ENCODE measurements at places on chromosomes 2 and 18.

DNA sequence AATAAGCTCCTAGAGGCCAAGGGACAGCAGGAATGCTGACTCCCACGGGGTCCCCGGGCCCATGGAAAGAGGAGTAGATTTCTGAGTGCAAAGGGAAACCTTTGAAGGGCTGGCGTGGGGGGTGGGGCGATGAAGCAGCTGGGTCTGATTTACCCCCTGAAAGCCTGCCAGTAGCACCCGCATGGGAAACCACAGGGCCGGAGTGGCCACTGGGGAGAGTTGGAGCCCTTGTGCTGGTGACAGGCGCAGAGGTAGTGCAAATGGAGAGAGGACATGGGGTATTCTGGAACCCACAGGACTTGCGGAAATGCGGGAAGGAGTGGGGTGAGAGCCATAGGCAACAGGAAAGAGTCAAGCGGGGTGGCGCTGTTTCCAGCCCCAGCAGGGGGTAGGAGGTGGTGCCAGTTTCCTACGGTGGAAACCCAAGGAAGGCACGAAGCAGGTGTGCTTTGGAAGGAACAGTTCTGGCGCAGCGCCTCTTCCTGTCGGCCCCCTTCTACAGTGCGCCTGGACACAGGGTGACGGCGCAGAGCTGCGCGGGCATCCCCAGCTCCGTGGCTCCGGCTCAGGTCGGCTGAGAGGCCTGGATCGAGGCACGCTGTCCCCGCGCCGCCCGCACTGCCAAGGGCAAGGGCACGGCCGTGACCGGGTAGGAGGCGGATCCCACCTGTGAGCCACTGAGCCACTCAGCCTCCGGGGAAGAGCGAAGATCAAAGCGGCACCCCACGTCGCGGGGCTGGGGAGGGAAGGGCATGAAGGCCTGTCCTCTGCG, 149.0 kb upstream of the GLI2 start:
- no peak for DNase-seq

GRCh38 chr2:47236503-47237215, 81.6 kb upstream of the STPG4 start:
- no peak for DNase-seq

- no peak for DNase-seq
These were observed 418.6 kb downstream of the GALR1 start for GRCh38 chr18:77668219-77668618.

DNA sequence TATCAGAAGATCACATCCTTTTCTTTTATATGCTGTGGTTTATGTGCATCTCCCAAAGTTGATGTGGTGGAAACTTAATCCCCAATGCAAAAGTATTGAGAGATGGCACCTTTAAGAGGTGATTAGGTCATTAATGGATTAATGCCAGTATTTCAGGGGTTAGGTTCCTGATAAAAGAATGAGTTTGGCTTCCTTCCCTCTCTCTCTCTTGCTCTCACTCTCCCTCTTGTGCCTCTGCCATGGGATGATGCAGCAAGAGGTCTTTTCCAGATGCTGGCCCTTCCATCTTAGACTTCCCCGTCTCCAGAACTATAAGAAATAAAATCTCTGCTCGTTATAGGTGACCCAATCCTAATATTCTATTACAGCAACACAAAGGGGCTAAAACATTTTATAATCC, 85.0 kb downstream of the TTC27 start:
- no peak for DNase-seq

Data from stimulated activated CD4-positive, alpha-beta T cell treated with anti-CD3 and anti-CD28 coated beads, Interleukin-1b, Interleukin-23, amount 100 ng/mL, for 1 hour (primary cell).